HFFc6 (cell line): ENCODE measurements at places on chromosomes 11 and 22. TPM values are rescaled to one million over a fixed set of nuclear protein-coding genes. Genes with fewer than 3 reads are reported as not detected.

- no peak overlapping the region for H3K4me3 ChIP-seq
- H3K4me1 ChIP-seq = no peaks in the 10 kb centered on the region
- no peaks in the 10 kb centered on the region; the same call in 1 of the 2 replicates for H3K27me3 ChIP-seq
- no peak for DNase-seq
- no peaks in the 10 kb centered on the region for H3K36me3 ChIP-seq
Measured at GRCh38 chr11:115452241-115452640, 52.0 kb downstream of the CADM1 start.

DNA sequence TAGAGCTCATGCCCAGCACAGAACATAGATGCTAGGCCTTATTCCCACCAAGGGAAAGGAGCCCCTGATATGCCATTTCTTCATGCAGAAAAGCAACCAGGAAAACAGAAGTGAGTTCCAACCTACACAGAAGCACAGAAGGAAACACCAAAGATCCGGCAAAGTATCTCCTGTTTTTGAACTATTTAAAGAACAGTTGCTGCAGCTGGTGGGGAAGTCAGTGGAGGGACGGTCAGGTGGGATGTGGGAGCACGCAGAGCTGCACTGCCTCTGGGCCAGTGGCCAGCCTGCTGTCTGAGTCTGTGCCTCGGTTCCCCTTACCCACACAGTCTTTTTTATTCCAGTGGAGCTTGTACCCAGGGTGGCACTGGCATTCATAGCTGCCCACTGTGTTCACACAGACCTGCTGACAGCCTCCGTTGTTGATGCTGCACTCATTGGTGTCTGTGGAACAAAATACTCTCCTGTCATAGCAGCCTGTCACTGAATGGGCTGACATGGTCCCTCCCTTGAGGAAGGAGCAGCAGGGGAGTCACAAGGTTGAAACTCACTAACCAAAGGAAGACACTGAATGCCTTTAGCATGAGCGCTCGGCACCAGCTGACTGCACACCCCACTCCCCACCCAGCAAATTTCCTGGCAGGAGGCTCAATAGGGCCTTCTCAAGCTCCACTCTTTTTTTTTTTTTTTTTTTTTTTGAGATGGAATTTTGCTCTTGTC is 37.9 kb downstream of the SCUBE2 start:
- H3K4me3 ChIP-seq = no peak overlapping the region
- peak overlapping the region; percentile 17 for H3K27ac ChIP-seq
- H3K36me3 ChIP-seq = no peaks in the 10 kb centered on the region

DNA sequence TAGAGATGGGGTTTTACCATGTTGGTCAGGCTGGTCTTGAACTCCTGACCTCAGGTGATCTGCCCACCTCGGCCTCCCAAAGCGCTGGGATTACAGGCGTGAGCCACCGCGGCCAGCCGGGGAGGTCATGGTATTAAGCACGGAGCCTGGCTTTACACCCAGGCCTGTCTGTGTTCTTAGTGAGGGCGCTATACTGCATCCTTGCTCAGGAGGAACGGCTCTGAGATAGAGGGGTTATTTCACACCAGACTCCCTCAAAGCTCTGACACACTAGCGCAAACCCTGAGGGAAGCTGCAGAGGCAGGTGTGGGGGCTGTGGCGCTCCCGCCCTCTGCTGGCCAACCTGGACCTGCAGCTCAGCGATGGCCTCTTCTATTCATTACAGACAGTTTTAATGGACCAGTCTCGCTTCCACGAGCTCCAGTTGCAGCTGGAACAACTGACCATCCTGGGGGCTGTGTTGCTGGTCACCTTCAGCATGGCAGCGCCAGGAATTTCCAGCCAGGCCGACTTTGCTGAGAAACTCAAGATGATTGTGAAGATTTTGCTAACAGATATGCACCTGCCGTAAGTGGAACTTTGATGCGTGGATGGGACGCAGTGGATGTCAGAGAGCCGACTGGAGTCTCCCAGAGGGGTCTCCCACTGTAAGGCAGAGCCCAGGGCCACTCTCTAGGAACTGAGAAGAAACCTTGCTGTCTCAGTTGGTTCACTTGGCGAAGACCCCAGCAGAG is 26.2 kb downstream of the TCP11L1 start:
- H3K27me3 ChIP-seq = peaks cover 8% of the 10 kb centered on the region
- H3K4me3 ChIP-seq = no peak overlapping the region
- peaks cover 42% of the 10 kb centered on the region for H3K4me1 ChIP-seq
- no peak overlapping the region for H3K27ac ChIP-seq
- H3K36me3 ChIP-seq = peaks cover 40% of the 10 kb centered on the region

- no peaks in the 10 kb centered on the region for H3K36me3 ChIP-seq
- DNase-seq = peak; percentile 16
- no peaks in the 10 kb centered on the region; the same call in none of the 2 replicates for H3K27me3 ChIP-seq
- H3K27ac ChIP-seq = peak overlapping the region; percentile 69; the same call in 1 of the 2 replicates
- no peak overlapping the region for H3K4me3 ChIP-seq
Measured at GRCh38 chr11:119374632-119375336, 6.7 kb downstream of the USP2 start.

DNA sequence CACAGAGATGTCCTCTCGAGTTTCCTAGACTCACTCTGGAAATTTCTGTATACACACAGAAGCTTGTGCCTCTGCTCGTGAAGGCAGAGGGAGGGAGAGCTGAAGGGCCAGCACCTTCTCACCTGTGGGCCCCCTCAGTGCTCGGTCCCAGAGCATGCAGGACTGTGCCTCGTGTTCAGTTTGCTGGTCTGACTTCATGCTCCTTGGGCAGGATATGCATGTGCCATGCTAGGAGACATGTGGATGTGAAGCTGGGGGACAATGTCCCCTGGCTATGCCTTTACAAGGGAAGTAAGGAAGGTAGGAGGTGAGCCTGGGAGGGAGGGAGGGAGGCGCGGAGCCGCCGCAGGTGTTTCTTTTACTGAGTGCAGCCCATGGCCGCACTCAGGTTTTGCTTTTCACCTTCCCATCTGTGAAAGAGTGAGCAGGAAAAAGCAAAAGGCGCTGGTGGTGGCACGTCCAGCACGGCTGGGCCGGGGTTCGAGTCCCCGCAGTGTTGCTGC is 22.6 kb downstream of the NEAT1 start:
- peak overlapping the region; percentile 82 for H3K4me3 ChIP-seq
- H3K4me1 ChIP-seq = peaks cover 82% of the 10 kb centered on the region
- H3K27me3 ChIP-seq = peaks cover 99% of the 10 kb centered on the region
- no peak for DNase-seq

- H3K4me1 ChIP-seq = peaks cover 7% of the 10 kb centered on the region
- H3K27me3 ChIP-seq = peaks cover 10% of the 10 kb centered on the region; the same call in 1 of the 2 replicates
- H3K27ac ChIP-seq = peak overlapping the region; percentile 36
- no peak for DNase-seq
Measured at GRCh38 chr22:41175546-41175945, 29.6 kb upstream of the L3MBTL2 start.

- H3K4me3 ChIP-seq = no peak overlapping the region
- no peaks in the 10 kb centered on the region for H3K4me1 ChIP-seq
- no peaks in the 10 kb centered on the region for H3K36me3 ChIP-seq
- DNase-seq = no peak
Measured at GRCh38 chr11:129530154-129530895, 154.7 kb downstream of the BARX2 start.

DNA sequence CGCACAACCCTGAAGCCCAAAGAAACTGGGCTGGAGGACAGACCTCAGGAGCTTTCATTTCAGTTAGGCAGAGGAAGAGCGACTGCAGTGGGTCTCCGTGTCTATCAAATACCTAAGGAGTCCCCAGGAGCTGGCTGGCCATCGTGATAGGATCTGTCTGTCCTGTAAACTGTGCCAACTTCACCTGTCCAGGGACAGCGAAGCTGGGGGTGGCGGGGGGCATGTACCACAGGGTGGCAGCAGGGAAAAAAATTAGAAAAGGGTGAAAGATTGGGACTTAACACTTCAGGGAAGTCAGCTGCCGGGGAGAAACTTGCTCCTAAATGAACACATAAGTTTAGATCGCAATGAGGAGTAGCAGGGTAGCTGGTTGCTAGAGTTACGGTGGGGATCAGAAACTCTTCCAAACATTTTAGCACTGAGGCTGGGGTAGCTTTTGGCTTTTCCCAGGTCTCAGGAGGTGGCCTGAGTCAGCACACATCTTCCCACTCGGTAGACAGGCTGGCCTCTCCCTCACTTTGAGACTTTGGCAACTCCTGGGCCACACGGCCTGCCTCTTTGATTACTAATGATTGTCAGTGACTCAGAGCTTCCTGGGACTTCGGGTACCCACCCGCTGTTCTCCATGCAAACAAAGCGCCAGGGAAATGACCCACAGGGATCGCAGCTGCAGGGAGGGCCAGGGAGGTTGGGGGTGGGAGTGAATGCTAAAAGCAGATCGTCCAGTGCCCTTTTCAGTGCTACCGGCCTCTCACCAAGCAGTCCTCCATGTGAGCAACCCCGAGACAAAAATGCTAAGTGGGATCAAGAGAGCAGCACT is 2.9 kb upstream of the MTFP1 start:
- peaks cover 67% of the 10 kb centered on the region for H3K4me1 ChIP-seq
- H3K36me3 ChIP-seq = peaks cover 16% of the 10 kb centered on the region
- peak overlapping the region; percentile 96 for H3K4me3 ChIP-seq
- peak; percentile 94 for DNase-seq
- H3K27ac ChIP-seq = peak overlapping the region; percentile 94
- peaks cover 3% of the 10 kb centered on the region for H3K27me3 ChIP-seq

- no peak overlapping the region for H3K4me3 ChIP-seq
- no peaks in the 10 kb centered on the region; the same call in 1 of the 2 replicates for H3K27me3 ChIP-seq
- no peaks in the 10 kb centered on the region for H3K4me1 ChIP-seq
Measured at GRCh38 chr11:1479006-1479677, 7.4 kb downstream of the MOB2 start.

GRCh38 chr11:28524098-28524497 is 415.9 kb downstream of the METTL15 start:
- H3K27ac ChIP-seq = peak overlapping the region; percentile 36
- peaks cover 47% of the 10 kb centered on the region for H3K4me1 ChIP-seq
- H3K4me3 ChIP-seq = no peak overlapping the region

- H3K4me3 ChIP-seq = no peak overlapping the region
- H3K27me3 ChIP-seq = peaks cover 37% of the 10 kb centered on the region
- H3K36me3 ChIP-seq = no peaks in the 10 kb centered on the region
- H3K4me1 ChIP-seq = no peaks in the 10 kb centered on the region
Measured at GRCh38 chr11:2212411-2213251, 41.0 kb upstream of the TH start.

- peaks cover 44% of the 10 kb centered on the region for H3K4me1 ChIP-seq
- DNase-seq = peak; percentile 66
Measured at GRCh38 chr22:28443526-28443876, 236.1 kb downstream of the TTC28 start.

- no peak overlapping the region for H3K27ac ChIP-seq
- H3K4me3 ChIP-seq = no peak overlapping the region
- H3K4me1 ChIP-seq = no peaks in the 10 kb centered on the region
Measured at GRCh38 chr22:39915295-39915726, 14.4 kb downstream of the GRAP2 start.

- no peak for DNase-seq
- H3K27ac ChIP-seq = no peak overlapping the region
- no peaks in the 10 kb centered on the region; the same call in none of the 2 replicates for H3K27me3 ChIP-seq
- H3K36me3 ChIP-seq = peaks cover 5% of the 10 kb centered on the region; the same call in 1 of the 2 replicates
Measured at GRCh38 chr22:25979968-25980367, 189.3 kb upstream of the SEZ6L start.

DNA sequence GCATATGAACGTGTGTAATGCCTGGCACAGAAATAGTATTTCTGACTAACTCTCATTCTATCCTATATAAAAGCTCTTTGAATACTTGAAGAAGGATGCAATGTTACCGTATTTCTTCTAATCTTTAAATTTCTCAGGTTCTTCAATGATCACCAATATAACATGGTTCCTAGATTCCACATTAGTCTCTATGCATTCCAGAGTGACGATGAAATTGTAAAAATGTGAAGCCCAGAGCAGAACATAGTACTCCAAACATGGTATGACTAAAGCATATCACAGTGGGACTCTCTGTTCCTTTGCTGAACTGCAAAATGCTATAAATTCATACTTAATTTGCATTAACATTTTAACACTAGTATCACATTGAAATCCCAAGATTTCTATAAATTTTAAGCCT is 877.6 kb upstream of the CHORDC1 start:
- no peak overlapping the region for H3K27ac ChIP-seq
- no peaks in the 10 kb centered on the region for H3K27me3 ChIP-seq
- no peaks in the 10 kb centered on the region for H3K4me1 ChIP-seq
- no peaks in the 10 kb centered on the region for H3K36me3 ChIP-seq
- no peak overlapping the region for H3K4me3 ChIP-seq
- no peak for DNase-seq

DNA sequence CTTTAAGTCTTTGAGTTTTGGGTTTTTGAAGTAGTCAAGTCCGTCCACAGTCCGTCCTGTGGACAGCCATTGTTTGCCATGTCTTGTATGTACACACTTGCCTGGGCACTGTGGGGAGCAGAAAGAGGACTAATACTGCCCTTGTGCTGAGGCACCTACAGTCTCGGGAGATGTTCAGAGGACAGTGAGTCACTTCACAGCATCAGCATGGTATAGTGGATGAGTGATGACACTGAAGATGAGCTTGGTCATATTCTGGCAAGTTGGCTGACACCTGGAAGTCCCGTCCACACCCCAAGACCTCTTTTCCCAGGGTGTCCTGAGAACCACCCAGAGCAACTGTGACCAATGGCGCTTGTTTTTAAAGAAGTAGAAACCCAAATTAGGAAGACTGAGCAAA is 29.2 kb downstream of the NF2 start:
- peaks cover 78% of the 10 kb centered on the region for H3K4me1 ChIP-seq
- no peak overlapping the region for H3K4me3 ChIP-seq
- H3K27me3 ChIP-seq = no peaks in the 10 kb centered on the region; the same call in 1 of the 2 replicates
- H3K36me3 ChIP-seq = peaks cover 32% of the 10 kb centered on the region

- peaks cover 14% of the 10 kb centered on the region for H3K27me3 ChIP-seq
- no peak for DNase-seq
- no peak overlapping the region for H3K27ac ChIP-seq
- no peak overlapping the region for H3K4me3 ChIP-seq
Measured at GRCh38 chr11:66219846-66220565, 48.4 kb upstream of the RAB1B start.

DNA sequence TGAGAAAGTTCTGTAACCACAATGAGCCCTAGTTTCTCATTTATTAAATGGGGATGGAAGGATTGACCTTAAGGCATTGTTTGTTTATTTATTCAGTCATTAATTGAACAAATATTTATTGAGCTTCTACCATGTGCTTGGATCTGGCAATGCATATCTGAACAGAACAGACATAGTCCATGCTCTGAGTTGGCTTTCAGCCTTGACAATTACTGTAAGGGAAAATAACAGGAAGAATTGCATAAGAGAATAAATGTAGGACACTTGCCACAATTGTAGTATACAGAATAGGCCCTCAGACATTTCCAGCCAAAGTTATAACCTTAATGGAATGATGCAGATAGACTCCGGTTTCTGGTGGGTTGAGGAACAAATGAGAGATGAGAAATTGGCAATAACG is 160.5 kb upstream of the TTC12 start:
- peaks cover 2% of the 10 kb centered on the region for H3K27me3 ChIP-seq
- H3K27ac ChIP-seq = no peak overlapping the region

PACS1 gene
- total RNA-seq = 86.5 to 101 TPM (median 98.4 TPM) in 3 replicates

MS4A2 gene
- total RNA-seq = not detected in 3 replicates

HPX gene
- 0.32 to 0.76 TPM (median 0.63 TPM) in 3 replicates for total RNA-seq

OR6T1 gene
- total RNA-seq = not detected in 3 replicates

F2 gene
- not detected in 2 replicates for total RNA-seq

ENTHD1 gene
- total RNA-seq = not detected in 3 replicates

BDNF gene
- 62.1 to 89.1 TPM (median 64.3 TPM) in 3 replicates for total RNA-seq
